ENCODE measurements at places on chromosomes 5 and 9.

DNA sequence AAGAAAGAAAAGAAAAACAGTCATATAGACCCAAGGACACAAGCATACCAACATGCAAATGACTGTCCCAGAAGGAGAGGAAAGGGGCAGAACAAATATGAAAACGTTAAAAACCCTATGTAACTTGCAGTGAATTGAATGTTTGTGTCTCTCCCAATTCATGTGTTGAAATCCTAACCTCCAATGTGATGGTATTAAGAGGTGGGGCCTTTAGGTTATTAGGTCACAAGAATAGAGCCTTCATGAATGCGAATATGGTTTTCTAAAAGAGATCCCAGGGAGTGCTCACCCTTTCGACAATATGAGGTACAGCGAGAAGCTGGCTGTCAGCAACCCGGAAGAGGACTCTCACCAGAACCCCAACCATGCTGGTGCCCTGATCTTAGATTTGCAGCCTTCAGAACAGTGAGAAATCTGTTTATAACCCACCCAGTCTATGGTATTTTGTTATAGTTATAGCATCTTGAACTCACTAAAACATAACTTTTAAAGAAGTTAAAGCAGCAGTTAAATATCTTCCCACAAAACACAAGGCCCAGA lies 14.0 kb downstream of the HNRNPAB start:
- no peak for DNase-seq

DNA sequence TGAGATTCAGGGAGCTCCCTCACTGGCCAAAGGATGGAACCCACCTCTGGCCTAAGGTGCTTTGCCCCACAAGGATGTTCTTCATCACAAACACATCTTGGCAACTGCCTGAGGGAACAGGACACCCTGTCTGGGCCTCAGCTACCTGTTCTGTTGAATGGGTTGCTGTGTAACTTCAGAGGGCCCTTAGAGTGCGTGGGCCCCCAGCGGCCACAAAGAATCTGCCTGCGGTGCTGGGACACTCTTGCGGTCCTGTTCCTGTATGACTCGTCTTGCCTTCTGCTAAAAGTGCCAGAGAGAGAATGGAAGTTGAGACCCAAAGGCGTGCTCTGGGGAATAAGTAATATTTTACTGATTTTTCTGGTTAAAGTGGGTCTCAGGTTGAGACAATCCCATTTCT lies 14.1 kb upstream of the RPL26L1 start:
- DNase-seq: no peak

- no peak for DNase-seq
Observed at GRCh38 chr5:79552984-79553383, 39.0 kb upstream of the HOMER1 start.

DNA sequence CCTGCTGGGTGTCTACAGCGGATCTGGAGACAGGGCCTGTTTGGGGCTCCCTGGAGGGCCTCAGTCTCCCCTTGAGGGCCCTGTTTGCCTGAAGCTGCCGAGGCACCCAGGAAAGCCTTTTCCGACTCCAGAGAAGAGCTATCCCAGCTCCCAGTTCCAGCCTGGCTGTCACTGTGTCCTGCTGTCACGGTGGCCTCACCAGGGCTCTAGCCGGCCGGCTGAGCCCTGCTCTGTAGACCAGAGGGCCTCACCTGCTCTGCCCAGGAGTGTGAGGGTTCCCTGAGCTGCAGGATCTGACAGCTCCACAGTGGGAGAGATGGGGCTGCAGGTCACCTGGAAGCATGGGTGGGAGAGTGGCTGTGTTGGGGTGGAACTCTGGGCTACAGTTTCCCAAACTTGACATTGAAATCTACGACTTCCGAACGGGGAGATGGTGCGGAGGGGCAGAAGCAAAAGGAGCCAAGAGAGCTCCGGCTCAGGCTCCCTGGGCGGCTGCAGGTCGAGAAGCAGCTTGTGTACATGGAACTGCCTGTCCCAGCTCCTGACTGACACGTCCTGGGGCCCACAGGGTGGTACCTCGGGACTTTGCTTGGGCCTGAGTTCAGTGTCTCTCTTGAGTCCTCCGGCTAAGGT lies 94.9 kb downstream of the CACNA1B start:
- no peak for DNase-seq

DNA sequence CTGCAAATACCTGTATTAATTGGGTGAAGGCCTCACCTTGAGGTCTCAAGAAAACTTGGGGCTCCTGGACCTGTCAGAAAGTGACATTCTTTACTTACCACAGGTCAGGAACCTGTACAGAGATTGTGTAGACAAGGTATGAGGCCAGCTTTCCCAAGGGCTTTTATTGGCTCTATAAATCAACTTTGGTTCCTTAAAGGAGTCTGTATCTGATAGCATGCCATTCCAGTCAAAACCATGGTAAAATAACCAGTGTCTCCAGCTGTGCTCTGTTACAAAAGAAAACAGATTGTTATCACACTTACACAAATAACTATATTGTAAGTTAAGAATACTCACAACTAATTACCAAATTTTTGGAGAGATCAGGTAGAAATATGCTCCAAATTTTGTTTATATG lies 64.5 kb downstream of the COL15A1 start:
- DNase-seq: no peak

- DNase-seq: no peak
Observed at GRCh38 chr5:178417391-178417811, 172.8 kb downstream of the COL23A1 start.

- DNase-seq: no peak
Observed at GRCh38 chr5:1787472-1788047, 12.1 kb downstream of the MRPL36 start.

Data from T-helper 2 cell (primary cell).